ENCODE measurements at places on chromosomes 3 and 15.

GRCh38 chr3:63580151-63580550 lies 72.3 kb upstream of the SNTN start:
- no peak for DNase-seq

GRCh38 chr3:147159141-147159540 lies 247.2 kb downstream of the ZIC4 start:
- no peak for DNase-seq

DNA sequence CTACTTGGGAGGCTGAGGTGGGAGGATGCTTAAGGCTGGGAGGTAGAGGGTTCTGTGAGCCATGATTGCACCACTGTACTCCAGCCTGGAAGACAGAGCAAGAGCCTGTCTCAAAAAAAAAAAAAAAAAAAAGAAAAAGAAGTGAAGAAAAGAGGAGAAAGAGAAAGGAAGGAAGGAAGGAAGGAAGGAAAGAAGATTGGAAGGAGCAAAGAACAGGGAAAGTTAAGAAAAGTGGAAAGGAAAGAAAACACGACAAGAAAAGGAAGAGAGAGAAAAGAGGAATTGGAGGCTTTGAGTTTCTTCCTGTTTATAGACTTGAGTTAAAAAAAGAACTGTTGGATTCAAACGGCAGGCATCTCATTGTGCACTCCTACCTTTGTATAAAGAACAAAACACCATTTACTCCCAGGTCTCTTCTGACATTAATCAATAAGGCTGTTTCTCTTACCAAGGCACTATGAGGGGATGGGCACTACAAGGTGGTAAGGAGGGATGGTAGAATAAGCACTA lies 73.5 kb downstream of the EDEM1 start:
- no peak for DNase-seq

DNA sequence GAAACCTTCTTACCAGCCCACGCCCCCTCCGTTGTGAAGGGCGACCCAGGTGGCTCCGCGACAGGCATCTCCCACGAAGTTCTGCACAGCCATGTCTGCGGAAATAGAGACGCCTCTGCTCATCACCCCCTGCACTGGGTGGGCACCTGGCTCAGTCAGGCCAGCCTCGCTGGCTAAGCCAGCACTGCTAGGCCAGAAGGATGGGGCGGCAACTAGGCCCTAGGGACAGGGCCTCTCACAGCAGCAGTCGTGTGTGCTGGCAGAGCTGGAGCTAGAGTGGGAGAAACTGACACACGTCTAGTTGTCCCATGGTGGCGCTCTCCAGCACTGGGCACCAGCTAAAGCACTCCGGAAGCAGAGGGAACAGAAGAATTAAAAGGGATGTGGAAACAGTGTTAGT lies 12.5 kb upstream of the ZXDC start:
- no peak for DNase-seq

- no peak for DNase-seq
Measured at GRCh38 chr15:71060983-71061382, 54.3 kb upstream of the THSD4 start.

DNA sequence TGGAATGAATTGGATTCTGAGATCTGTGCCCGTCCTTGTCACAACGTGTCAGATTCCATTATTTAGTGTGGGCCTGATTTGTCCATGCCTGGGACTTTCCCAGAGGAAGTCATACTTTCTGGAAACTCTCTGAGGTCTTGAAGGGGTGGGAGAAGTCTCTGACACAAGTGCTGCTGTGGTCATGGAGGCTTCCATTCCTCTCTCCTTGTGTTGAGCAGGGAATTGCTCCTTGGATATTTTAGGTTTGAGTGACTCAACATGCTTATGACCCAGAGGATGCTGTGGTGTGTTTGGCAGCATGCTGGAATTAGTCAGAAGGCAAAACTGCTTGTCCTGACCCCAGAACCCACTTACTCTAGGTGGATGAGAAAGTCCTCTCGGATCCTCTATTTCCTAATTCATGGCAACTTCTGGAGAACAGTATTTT lies 132.1 kb downstream of the LPP start:
- no peak for DNase-seq

GRCh38 chr3:14363991-14364390 lies 38.4 kb upstream of the SLC6A6 start:
- no peak for DNase-seq

- no peak for DNase-seq
Measured at GRCh38 chr3:52777959-52778805, 783 bp downstream of the ITIH1 start.

- DNase-seq, result no peak
Measured at GRCh38 chr3:48601622-48601994, 6.5 kb upstream of the COL7A1 start.

DNA sequence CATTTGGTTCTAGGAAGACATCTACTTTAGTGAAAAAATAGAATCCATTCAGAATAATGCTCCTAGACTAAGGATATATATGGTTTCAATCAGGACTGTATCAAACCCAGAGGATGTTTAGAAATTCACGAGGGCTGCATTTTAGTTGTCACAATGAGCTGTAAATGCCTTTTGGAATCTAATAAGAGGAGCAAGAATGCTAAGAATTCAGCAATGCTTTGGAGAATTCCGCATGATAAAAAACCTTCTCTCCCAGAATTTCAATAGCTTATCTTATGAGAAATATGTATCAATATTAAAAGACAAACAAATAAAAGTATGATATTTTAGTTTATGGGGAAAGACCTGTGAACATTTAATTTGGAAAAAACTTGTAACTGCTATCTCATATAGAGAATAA lies 885.1 kb downstream of the ZPLD1 start:
- DNase-seq, result no peak

- DNase-seq, result peak; percentile 70
Measured at GRCh38 chr15:67839929-67840748, at the start of gene RNU6-1. TSS of gene RNU6-1 (minus strand) at chr15:67840045.

GRCh38 chr3:154792828-154793227 lies 287.3 kb upstream of the MME start:
- no peak for DNase-seq

GRCh38 chr3:186896875-186897274 lies 33.5 kb upstream of the ST6GAL1 start:
- no peak for DNase-seq

GRCh38 chr3:122067214-122067550 lies 12.0 kb downstream of the CD86 start:
- DNase-seq, result no peak

All from NCI-H1092 (cell line).